ENCODE measurements at places on chromosomes 13 and 19.

DNA sequence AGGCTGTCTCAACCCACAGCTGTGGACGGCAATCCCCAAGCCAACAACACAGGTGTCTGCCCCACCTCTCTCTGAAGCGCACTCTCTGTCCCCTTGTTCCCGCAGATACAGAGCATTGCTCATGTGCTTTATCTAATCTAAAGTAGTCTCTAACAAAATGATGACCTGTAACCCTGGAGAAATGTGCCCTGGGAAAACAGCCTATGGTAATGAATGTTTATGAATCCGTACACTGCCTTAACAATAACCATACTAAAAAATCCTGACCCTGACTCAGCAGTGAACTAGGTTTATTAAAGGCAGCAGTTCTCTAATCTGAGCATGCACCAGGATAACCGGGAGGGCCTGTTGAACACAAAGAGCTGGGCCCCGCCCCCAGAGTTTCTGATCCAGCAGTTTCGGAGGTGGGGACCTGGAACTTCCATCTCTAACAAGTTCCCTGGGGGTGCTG is 50.7 kb upstream of the SLC15A1 start:
- DNase-seq: no peak

- DNase-seq: no peak
These were observed 560.0 kb upstream of the KLHL1 start for GRCh38 chr13:70668293-70668692.

- DNase-seq: no peak
These were observed 65.6 kb downstream of the UFM1 start for GRCh38 chr13:38415233-38415632.

GRCh38 chr13:88464851-88465250 is 793.7 kb downstream of the SLITRK5 start:
- no peak for DNase-seq

GRCh38 chr13:50840284-50840683 is 3.2 kb downstream of the DLEU7 start:
- DNase-seq: no peak

- DNase-seq: no peak
These were observed 19.8 kb downstream of the TMEM272 start for GRCh38 chr13:51825165-51825592.

DNA sequence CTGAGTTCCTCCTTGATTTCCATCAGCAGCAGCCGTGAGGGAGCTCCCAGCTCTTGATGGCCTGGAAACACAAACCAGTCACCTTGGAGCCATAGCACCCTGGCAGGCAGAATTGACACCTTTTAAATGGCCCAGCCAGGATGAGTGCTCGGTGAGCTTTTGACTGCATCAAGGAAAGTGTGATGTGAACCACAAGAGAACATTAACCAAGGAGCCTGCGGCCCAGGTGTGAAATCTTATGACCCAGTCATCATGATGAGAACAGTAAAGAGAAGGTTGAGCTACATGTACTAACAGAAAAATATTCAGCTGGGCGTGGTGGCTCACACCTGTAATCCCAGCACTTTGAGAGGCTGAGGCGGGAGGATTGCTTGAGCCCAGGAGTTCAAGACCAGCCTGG is 22.8 kb downstream of the SUGP2 start:
- no peak for DNase-seq

- DNase-seq: no peak
These were observed 342.2 kb upstream of the HTR2A start for GRCh38 chr13:47239025-47239424.

- no peak for DNase-seq
These were observed 10.2 kb downstream of the OXGR1 start for GRCh38 chr13:96984051-96984508.

Data from activated T-cell treated with anti-CD3 and anti-CD28 coated beads for 48 hours (primary cell).